ENCODE measurements at places on chromosomes 1 and 21.

- DNase-seq = peak; percentile 71
Observed at GRCh38 chr21:44370027-44370735, 16.8 kb downstream of the TRPM2 start.

GRCh38 chr1:62283986-62284385 is 35.2 kb downstream of the KANK4 start:
- DNase-seq = no peak

GRCh38 chr1:165364568-165365133 is 8.1 kb upstream of the LMX1A start:
- DNase-seq = no peak

GRCh38 chr1:58864654-58865053 is 80.8 kb upstream of the JUN start:
- no peak for DNase-seq

GRCh38 chr1:230236301-230237008 is 169.4 kb downstream of the GALNT2 start:
- DNase-seq = no peak

- peak; percentile 65 for DNase-seq
Observed at GRCh38 chr1:156910309-156910782, 10.1 kb upstream of the LRRC71 start.

Data from AG08396 (cell line).